ENCODE measurements at places on chromosomes 11 and 22.

DNA sequence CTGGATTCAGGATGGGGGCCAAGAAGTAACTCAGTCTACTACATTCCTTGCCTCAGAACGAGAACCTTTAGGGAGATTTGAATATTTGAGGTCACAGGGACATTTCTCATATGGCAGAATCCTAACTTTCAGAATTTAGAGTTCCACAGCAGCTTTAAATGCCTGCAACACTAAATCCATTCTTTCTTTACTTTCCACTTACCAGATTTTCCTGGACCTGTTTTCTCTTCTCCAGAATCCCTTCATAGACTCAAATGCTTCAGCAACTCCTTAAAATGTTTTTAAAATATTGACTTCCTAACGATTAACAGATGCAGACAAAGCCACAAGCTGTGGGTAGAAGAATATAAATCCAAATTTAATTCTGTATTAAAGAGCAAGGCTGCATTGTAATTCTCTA is 63.1 kb downstream of the PRSS23 start:
- no peak for DNase-seq

- no peak for DNase-seq
Measured at GRCh38 chr11:67310246-67311050, 7.1 kb downstream of the SSH3 start.

- DNase-seq = no peak
Measured at GRCh38 chr22:17769013-17769715, 5.1 kb downstream of the BID start.

DNA sequence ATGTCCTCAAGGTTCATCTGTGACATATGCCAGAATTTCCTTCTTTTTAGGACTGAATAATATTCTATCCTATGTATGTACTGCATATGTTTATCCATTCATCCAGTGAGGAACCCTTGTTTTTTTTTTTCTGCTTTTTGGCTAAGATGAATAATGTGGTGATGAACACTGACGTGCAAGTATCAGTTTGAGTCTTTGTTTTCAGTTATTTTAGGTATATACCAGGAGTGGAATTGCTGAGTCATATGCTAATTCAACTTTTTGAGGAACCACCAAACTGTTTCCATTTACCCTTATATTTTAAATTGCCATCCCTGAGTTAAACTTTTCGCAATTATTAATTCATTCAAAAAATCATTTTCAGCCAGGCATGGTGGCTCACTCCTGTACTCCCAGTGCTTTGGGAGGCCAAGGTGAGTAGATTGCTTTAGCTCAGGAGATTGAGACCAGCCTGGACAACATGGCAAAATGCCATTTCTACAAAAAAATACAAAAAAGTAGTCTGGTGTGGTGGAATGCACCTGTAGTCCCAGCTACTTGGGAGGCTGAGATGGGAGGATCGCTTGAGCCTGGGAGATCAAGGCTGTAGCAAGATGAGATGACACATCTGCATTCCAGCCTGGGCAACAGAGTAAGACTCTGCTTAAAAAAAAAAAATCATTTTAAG is 64.2 kb downstream of the MICAL2 start:
- no peak for DNase-seq

DNA sequence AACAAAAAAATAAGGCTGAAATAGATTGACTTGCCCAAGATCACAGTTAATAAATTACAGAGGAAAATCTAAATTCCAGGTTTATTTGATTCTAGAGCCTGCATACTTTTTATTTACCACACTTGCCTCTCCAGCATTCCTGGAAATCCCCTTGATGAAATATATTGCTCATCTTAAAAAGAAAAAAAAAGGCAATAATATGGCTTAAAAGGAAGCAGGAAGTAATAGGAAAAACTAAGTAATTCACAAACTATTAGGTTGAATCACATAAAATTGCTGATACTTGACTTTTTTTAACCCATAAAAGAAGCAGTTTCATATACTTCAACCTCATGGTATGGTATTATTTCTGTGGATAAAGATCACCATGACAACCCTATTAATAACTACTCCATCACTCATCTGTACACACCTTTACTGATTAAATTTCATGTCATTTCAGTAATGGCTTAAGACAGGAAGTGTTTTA is 52.9 kb downstream of the COPB1 start:
- no peak for DNase-seq

GRCh38 chr11:61883327-61883726 is 8.0 kb downstream of the FADS3 start:
- no peak for DNase-seq

DNA sequence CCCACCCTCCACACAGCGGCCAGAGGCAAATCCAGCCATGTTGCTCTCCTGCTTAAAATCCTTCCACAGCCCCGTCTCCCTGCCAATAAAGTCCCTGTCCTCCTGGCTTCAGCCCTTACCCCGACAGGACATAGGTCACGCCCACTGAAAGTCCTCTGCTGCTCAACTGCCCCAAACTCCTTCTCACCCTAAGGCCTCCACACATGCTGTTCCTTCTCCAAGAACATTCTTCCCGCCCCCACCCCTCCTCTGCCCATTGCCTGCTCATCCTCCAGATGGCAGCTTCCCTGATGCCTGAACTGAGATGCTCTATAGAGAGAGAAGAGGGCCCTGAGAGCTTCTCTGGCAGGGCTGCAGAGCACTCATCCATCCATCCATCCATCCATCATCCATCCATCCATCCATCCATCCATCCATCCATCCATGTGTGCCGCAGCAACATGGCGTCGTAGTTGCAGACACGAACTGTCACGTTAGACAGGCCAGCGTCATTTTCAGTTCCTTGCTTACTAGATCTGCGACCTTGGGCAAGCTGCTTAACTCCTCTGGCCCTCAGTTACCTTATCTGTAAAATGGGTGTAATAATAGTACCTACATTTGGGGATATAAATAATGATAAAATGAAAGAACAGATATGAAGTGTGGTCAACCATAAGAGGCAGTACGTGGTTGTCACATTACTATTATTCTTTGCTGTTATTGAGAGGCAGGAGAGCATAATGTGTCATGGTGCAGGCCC is 9.4 kb downstream of the NPTXR start:
- no peak for DNase-seq

GRCh38 chr22:45179276-45180049 is 15.7 kb downstream of the NUP50 start:
- DNase-seq = no peak

DNA sequence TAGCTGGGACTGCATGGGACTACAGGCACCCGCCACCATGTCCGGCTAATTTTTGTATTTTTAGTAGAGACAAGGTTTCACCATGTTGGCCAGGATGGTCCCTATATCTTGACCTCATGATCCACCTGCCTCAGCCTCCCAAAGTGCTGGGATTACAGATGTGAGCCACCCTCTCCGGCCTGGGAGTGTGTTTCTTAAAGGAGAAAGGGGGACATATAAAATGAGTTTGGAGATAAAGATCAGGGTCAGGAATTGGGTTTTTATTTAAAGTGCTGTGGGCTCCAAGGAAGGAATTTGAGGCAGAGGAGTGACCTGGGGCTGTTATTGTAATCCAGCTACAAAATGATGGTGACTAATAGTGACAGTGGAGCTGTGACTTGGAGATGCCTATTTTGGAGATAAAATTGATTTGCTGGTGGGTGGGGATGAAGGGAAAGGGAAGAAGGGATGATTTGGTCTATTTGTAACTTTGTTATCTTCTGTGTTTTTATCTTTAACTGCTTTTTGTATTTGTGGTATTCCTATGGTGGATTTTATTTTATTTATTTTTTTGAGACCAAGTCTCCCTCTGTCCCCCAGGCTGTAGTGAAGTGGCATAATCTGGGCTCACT is 5.0 kb downstream of the CRKL start:
- DNase-seq = no peak

- no peak for DNase-seq
Measured at GRCh38 chr11:125982348-125982730, 36.5 kb downstream of the VSIG10L2 start.

- no peak for DNase-seq
Measured at GRCh38 chr11:61540528-61540927, 32.0 kb downstream of the LRRC10B start.

- no peak for DNase-seq
Measured at GRCh38 chr22:36343070-36343719, 44.6 kb downstream of the MYH9 start.

- no peak for DNase-seq
Measured at GRCh38 chr22:47393191-47393590, 630.7 kb downstream of the TBC1D22A start.

GRCh38 chr22:50569896-50570535 is 7.3 kb upstream of the SYCE3 start:
- DNase-seq = no peak

GRCh38 chr11:8384199-8384821 is 120.6 kb upstream of the LMO1 start:
- no peak for DNase-seq

DNA sequence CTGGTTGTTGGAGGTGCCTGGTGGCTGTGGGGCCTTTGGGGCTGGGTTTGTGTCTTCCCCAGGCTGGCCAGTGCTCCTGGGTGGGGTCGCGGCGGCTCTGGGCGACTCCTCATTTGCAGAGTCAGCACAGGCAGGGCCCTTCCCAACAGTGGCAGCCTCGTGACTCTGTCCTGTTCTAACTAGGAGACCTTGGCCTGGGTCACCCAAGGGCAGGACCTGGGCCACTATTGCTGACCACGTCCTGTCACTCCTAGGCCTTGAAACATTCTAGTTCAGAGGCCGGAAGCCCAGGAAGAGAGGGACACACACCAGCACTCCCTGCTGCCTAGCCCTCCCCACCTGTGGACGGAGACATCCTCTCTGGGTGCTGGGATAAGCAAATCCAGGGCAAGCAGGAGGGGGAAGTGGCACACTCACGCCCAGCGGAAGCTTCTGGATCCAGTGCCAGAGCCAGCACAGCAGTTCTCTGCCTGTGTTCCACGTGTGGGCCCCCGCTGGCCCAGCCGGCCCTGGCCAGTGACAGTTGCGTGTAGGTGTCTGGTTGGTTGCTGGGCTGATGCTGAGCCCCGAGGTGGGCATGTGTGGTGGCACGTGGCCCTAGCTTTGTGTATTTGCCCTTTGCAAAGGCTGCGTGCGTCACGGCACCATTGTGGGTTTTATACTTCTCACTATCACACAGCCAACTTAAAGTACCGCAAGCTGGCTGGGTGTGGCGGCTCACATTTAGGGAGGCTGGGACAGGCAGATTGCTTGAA is 4.3 kb upstream of the CHID1 start:
- DNase-seq = no peak

Data from activated CD8-positive, alpha-beta memory T cell treated with anti-CD3 and anti-CD28 coated beads for 4 hours (primary cell).